Activated T-helper 1 cell treated with anti-CD3 and anti-CD28 coated beads, Interleukin-12 subunit alpha, Interleukin-12 subunit beta, Interleukin-2, Interleukin-4 antibody, amounts not matched to agents 30 ng/mL and 10 ng/mL and 1 ng/mL, durations not matched to agents 14 hours and 24 hours and 36 hours (primary cell): ENCODE measurements at places on chromosomes 5 and 9. TPM values are rescaled to one million over a fixed set of nuclear protein-coding genes. Genes with fewer than 3 reads are reported as not detected.

DNA sequence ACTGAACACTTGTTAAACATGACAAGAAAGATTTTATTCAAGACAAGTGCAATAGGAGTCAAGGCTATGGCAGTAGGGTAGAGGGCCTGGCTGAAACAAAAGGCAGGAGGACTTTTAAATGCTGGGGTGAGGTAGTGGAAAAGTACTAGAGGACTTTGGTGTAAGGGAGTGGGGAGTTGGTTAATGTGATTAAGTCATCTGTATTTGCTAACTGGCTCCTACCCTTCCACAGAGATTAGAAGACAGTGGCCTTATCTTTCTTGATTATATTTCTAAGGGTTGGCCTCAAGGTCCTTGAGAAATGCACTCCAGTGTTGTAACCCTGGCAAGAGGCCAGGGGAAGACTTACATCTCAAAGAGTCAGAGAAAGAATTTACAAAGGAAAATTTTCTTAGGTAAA lies 160.2 kb upstream of the FTMT start:
- no peaks in the 10 kb centered on the region for H3K4me1 ChIP-seq
- H3K4me3 ChIP-seq, result no peak overlapping the region
- H3K27me3 ChIP-seq, result no peaks in the 10 kb centered on the region
- no peak for DNase-seq
- H3K27ac ChIP-seq, result no peak overlapping the region
- no peaks in the 10 kb centered on the region for H3K36me3 ChIP-seq

DNA sequence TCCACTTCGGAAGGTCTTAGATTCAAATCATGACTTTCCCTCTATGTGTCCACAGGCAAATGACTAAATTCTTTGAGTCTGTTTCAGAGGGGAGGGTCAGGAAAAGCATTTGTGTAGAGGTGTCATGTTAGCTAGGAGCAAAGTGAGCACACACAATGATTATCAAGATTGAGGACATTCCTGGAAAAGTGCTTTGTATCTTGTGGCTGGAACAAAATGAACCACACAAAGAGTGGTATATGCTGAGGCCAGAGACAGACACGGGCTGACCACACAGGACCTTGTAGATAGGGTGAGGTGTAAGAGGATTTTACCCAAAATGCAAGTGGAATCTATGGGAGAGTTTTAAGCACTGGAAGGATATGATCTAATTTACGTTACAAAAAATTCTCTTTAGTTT lies 245.3 kb upstream of the NMUR2 start:
- no peak overlapping the region for H3K27ac ChIP-seq
- H3K36me3 ChIP-seq, result no peaks in the 10 kb centered on the region
- H3K4me1 ChIP-seq, result no peaks in the 10 kb centered on the region
- no peak for DNase-seq
- H3K27me3 ChIP-seq, result no peaks in the 10 kb centered on the region

DNA sequence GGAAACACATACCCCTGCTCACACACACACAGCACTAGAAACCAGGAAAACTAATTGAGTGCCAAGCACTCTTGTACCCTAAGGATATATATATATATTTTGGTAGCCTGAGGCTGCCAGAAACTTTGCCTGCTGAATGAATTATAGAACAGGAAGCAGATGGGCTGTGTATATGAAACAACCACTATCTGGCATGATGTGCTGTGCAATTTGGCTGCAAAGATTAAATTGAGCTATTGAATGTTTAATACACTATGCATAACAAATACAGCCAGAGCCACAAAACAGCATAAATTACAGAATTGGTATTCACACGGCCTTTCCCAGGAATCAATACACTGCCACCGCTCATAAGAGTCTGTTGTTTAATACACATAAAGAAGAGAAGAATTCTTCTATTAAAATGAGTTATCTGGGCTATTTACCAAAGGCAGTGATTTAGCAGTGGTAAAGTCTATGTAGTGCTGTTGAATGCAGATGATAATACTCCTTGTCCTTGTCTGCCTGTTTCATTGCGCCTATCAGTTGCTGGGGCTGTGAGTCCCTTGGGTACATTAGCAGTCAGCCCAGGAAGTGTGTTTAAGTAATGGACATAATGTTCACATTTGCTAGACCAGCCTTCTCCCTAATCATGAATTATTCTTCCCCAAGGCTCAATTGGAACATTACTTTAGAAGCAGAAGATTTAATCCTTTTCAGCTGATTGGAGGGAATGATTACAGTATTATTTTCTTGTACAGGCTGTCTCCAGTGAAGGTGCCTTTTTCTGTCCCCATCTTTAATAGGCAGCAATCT lies 294.3 kb downstream of the TLE1 start:
- H3K27ac ChIP-seq, result no peak overlapping the region
- no peaks in the 10 kb centered on the region for H3K36me3 ChIP-seq
- H3K27me3 ChIP-seq, result no peaks in the 10 kb centered on the region
- no peak overlapping the region for H3K4me3 ChIP-seq
- no peaks in the 10 kb centered on the region for H3K4me1 ChIP-seq

DNA sequence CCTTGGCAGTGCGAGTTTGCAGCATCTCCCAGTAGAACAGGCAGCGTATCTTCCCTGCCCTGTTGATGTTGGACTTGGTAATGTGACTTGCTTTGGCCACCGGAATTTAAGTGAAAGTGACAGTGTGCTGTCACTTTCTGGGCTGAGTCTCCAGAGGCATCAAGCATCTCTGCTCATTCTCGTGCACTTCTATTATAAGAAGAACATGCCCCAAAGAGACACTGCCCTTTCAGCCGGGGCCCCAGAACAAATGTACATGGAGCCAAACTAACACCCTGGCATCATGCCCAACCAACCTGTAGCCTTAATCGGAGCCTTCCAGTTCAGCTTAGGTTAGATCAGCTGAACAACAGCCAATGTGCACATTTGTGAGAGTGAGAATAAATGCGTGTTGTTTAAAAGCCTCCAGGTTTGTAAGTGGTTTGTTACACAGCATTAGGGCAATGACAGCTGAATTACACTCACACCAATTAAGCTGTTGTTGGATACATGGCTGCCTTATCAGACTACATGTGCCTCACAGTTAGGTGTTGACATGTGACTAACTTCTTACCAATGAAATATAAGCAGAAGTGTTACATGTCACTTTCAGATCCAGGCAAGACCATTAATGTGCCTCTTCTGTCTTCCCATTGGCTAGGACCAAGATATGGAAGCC lies 22.1 kb upstream of the FRMD3 start:
- H3K27ac ChIP-seq, result no peak overlapping the region
- H3K27me3 ChIP-seq, result no peaks in the 10 kb centered on the region
- H3K4me3 ChIP-seq, result no peak overlapping the region
- no peaks in the 10 kb centered on the region for H3K36me3 ChIP-seq
- DNase-seq, result no peak
- no peaks in the 10 kb centered on the region for H3K4me1 ChIP-seq

Gene AGPAT2
- total RNA-seq, result 24.7 and 25.0 TPM in 2 replicates

Gene BSPRY
- 12.3 and 12.8 TPM in 2 replicates for total RNA-seq
